NCI-H1436 treated with DMSO at 0.1 percent for 48 hours (cell line): ENCODE measurements at places on chromosomes 3 and 15.

- DNase-seq: no peak
Measured at GRCh38 chr15:67092752-67093503, 27.5 kb downstream of the SMAD3 start.

- DNase-seq: no peak
Measured at GRCh38 chr3:11212299-11212608, 58.0 kb downstream of the HRH1 start.

DNA sequence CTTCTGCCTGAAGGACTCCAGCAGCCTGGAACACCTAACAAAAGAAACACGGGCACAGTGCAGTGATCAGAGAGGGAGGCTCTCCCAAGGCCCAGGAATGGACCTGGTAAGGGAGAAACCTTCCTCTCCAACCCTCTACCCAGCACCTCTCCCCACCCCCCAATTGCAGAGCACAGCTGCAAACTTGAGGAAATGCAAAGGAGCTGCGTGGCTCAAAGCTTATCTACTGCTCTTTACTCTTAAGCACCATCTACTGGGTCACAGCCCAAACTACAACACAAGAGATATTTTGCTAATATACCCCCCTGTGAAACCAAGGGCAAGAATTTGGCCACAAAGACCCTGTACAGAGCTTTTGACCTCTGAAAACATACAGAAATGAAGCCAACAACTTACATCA, 328.3 kb downstream of the OXSM start:
- DNase-seq: no peak

GRCh38 chr3:99315896-99316295, 322.5 kb upstream of the COL8A1 start:
- DNase-seq: no peak

- peak; percentile 2 for DNase-seq
Measured at GRCh38 chr15:84598993-84599392, 1.8 kb upstream of the ZSCAN2 start.

- no peak for DNase-seq
Measured at GRCh38 chr3:18745472-18745871, 320.3 kb upstream of the SATB1 start.

DNA sequence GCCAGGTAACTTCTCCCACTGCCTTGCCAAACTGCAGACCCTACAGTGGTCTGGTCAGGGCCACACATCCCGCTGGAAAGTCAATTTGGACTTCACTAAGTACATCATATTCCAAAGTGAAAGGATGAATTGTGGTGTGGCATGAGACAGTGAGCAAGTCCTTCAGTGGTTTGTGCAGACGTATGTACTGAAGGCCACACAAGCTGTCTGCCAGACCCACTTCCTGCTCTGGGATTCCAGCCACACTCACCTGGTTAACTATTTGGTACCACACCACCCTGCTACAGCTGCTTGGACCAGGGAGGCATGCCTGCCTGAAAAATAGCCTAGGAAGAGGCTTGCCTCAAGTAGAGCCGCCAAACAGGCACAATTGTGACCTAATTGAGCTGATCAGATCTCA, 94.1 kb upstream of the STRIT1 start:
- no peak for DNase-seq

- DNase-seq: no peak
Measured at GRCh38 chr15:62250186-62250585, 85.1 kb upstream of the C2CD4B start.

- no peak for DNase-seq
Measured at GRCh38 chr3:188633206-188633605, 479.2 kb downstream of the LPP start.

- DNase-seq: no peak
Measured at GRCh38 chr3:150635076-150635475, 32.0 kb downstream of the SELENOT start.

GRCh38 chr15:79872358-79873017, 24.3 kb downstream of the MTHFS start:
- no peak for DNase-seq

DNA sequence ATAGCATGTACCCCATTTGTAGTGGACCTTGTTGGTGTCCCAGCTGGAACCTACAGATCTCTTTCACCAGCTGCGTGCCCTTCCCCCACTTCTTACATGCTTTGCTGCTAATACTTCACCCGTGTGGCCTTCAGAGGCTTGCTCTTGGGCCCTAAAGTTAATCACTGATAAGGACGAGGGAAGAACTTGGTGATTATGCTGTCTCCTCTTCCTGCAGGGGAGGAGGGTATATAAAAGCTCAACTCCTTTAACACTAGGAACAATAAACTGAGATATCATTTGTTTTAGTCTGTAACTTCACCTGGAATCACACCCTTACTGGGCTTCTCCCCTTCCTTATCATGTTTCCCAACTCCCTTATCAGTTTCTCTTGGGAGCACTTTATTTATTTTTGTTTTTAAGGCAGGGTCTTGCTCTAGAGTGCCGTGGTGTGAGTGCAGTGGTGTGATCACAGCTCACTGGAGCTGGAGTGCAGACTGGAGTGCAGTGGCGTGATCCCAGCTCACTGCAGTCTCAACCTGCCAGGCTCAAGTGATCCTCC, 43.2 kb upstream of the PIK3R4 start:
- DNase-seq: no peak

- no peak for DNase-seq
Measured at GRCh38 chr3:116388867-116389385, 56.4 kb downstream of the LSAMP start.
